ENCODE measurements at places on chromosomes 5 and 9. TPM values are rescaled to one million over a fixed set of nuclear protein-coding genes. Genes with fewer than 3 reads are reported as not detected.

Gene GFI1B
- not detected for total RNA-seq

- no peak for DNase-seq
These were observed 213.4 kb downstream of the ATPSCKMT start for GRCh38 chr5:10036136-10036815.

DNA sequence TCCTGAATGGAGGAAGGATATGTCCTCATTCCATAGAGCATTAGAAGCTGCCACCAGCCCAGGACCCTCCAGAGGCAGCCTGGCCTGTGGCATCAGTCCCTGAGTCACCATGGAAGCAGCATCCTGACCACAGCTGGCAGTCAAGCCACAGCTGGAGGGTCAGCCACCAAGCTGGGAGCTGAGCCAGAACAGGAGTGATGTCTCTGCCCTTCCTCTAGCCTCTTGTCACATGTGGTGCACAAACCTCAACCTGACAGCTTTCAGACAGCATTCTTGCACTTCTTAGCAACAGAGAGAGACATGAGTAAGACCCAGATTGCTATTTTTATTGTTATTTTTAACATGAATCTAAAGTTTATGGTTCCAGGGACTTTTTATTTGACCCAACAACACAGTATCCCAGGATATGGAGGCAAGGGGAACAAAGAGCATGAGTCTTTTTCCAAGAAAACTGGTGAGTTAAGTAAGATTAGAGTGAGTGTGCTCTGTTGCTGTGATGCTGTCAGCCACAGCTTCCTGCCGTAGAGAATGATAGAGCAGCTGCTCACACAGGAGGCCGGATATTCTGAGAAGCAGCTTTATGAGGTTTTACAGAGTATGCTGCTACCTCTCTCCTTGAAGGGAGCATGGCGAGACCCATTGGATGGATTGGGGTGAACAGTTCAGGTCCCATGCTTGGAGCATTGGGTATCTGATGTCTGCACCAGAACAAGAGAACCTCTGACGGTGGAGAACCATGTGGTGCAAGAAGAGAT lies 13.0 kb upstream of the CYFIP2 start:
- no peak for DNase-seq

DNA sequence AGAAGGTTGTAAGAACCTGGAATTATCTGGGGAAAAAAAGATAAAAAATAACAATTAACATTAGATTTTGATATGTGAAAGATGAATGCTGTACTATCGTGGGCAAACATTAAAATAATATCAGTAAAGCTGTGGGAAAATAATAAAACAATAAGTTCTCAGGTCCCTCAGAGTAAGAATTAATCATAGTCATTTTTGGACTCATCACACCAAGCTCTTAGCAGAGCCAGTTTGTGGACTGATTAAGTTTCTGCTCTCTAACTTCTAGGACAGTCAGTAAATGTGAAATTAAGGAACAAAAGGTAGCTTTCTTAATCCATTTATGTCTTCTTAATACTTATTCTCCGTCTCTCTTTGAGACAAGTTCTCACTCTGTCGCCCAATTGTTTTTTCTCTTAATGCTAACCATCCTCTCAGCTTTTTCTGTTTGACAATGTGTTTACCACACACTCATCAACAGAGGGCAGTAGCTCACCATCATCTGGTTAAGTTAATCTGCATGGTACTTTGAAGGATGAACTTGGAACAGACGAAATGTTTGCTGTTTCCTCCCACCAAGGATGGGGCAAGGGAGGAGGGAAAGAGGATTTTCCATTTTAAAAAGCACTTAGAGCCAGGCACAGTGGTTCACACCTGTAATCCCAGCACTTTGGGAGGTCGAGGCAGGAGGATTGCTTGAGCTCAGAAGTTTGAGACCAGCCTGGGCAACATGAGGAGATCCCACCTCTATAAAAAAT lies 5.3 kb upstream of the ACO1 start:
- DNase-seq: no peak

DNA sequence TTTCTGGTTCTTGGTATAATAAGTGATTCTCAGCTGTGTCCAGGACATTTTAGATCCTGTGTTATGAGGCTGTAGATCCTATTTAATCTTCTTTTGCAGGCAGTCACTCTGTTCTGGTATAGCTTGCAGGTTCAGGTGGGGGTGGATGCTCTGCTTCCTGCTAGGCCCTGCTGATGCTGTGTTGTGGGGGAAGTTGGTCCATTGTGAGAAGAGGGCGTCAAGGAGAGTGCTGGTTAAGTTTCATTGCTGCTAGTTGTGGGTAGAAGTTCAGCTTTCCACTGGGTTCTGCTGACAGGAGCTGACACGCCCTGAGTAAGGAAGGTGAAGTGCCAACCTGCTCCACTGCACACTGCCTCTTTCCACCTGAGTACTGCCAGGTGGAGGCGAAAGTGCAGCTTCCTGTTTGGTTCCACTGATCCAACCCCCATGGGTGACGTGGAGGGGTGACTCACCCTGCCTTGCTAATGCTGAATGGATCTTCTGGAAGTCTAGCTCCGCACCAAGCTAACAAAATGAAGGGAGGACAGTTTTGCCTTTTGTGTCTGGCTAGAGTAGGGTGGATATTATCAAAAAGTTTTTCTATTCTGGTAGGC lies 16.3 kb downstream of the NMRK1 start:
- no peak for DNase-seq

GRCh38 chr5:38799556-38800377 lies 46.0 kb upstream of the OSMR start:
- no peak for DNase-seq

GRCh38 chr9:36949466-36949865 lies 84.6 kb downstream of the PAX5 start:
- no peak for DNase-seq

- no peak for DNase-seq
These were observed 96.8 kb upstream of the IFNK start for GRCh38 chr9:27427272-27427643.
